GM13977 (cell line): ENCODE measurements at places on chromosomes 12 and 14.

DNA sequence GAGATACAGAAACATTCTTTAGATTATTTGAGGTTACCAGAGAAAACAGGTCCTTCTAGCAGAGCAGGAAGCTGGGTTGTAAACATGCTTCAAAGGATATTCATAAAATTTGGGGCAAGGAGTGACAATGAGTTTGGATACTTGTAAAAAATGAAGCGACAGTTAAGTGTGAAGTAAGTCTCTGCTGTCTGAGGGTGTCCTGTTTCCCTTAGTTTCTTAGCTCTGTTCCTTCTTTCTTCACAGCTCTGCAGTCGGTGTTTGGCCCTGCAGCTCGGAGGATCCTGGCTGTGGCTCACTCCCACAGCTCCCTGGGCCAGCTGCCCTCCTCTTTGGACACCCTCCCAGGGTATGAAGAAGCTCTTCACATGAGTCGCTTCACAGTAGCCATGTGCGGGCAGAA is 10.8 kb downstream of the TMEM52B start:
- DNase-seq, result no peak

DNA sequence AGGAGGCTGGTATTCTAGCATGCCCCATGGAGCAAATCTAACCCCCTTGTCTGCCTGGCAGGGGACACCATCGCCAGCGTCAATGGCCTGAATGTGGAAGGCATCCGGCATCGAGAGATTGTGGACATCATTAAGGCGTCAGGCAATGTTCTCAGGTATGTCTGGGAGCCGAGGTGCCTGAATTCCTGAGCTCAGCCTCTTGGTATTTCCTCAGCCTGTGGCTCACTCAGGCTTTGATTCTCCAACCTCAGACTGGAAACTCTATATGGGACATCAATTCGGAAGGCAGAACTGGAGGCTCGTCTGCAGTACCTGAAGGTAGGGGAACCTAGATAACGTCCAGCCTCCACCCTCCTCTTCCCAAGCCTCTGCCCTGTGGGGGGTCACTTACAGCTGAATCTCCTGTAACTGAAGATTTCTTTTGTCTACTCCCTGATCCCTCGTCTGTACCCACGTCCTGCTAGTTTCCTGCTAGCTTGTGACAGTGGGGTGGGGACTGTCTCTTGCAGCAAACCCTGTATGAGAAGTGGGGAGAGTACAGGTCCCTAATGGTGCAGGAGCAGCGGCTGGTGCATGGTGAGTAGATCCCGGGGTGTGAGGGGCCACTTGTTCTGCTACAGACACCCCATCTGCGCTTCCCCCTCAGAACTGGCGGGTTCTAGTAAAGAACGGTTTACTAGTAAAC is 7.0 kb downstream of the TAMALIN start:
- no peak for DNase-seq

- no peak for DNase-seq
Observed at GRCh38 chr12:52280319-52280795, 5.9 kb downstream of the KRT86 start.

DNA sequence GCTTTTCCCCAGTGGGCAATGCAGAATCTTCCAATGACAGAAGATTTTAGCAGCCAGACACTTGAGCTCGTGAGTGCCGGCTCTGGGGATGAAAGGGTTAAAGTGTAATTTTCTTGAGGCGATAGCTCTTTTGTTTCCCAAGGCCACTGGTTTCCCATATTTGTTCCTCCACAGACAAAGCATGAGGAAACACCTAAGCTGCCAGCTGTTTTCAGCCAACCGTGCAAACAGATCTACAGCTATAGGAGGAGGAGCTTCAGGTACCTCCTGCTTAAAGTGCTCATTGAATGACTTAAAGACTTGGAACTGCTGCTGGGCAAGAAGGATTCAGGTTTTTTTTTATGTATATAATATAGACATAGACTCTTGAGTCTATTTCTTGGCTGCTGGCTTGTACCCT is 1311.5 kb downstream of the TMEM121 start:
- DNase-seq, result no peak

DNA sequence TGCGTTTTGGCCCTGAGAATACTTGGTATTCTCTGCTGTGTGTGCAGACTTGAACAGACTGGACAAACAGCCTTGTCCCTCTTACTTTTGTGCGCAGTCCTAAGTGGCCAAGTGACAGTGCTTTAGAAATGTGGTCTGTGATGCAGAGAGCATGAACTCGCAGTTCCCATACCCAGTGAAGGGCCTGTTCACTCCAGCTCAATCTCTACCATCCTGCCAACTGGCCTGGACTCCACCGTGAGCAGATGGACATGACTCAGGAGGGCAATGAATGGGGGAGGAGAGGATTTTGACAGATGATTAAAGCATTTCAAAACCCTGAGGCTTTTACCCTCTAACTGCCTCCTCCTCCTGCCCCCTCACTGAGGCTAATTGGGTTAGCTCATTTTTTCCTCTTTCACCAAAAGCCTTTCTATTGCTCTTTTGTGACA is 62.5 kb upstream of the PYGL start:
- no peak for DNase-seq

- DNase-seq, result no peak
Observed at GRCh38 chr12:26406813-26407212, 211.4 kb downstream of the SSPN start.

GRCh38 chr12:53827306-53827705 is 75.5 kb upstream of the CISTR start:
- no peak for DNase-seq
